SK-N-SH treated with all-trans-retinoic acid at 6 μM for 48 hours (cell line): ENCODE measurements at places on chromosomes 3 and 15.

- no peak for ATAC-seq
Observed at GRCh38 chr3:122076491-122077292, 21.5 kb downstream of the CD86 start.

GRCh38 chr15:68054628-68055223, 611 bp downstream of the PIAS1 start:
- peak; percentile 61 for ATAC-seq

GRCh38 chr15:80530737-80531365, 126.7 kb downstream of the ARNT2 start:
- no peak for ATAC-seq

GRCh38 chr15:58432401-58432800, 610 bp downstream of the LIPC start:
- no peak for ATAC-seq

DNA sequence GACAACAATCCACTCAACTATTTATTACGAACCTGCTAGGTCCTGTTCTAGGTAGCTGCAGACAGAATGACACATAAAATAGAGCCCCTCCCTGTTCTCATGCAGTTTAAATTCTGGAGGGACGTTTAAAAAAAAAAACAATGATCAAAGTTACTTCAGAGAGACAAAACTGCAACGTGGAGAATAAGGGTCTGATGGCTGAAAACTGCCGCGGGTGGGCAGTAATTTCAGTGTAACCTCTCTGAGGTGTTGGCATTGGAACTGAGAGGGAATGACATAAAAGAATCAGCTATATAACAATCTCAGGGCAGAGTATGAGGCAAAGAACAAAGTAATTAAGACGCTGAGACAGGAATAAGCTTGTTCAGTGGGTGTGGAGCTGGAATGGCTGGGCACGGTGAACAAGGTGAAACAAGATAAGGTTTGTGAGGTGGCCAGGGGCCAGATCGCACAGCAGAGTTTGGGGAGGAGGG, 19.5 kb downstream of the TBL1XR1 start:
- no peak for ATAC-seq

- ATAC-seq: peak; percentile 96
Observed at GRCh38 chr3:23183731-23184130, 19.4 kb upstream of the UBE2E2 start.

DNA sequence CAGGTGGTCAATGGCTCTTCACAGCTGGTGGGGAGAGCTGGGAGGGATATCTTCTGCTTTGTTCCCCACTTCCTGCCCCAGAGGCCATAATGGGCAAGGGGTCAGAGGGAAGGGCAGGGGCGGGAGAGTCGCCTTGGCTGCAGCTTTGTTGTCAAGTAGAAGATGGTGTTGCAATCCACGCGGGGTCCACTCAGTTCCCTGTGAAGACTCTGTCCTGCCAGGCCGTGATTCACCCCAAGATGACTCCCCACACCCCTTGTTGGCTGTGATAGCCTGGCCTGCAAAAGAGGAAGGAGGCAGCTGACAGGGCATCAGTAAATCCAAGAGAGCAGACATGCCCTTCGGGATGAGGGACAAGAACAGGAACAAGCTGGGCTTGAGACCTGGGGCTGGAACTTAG, 6.9 kb downstream of the GALNT15 start:
- no peak for ATAC-seq

GRCh38 chr15:68775236-68775577, 45.5 kb downstream of the ANP32A start:
- no peak for ATAC-seq

DNA sequence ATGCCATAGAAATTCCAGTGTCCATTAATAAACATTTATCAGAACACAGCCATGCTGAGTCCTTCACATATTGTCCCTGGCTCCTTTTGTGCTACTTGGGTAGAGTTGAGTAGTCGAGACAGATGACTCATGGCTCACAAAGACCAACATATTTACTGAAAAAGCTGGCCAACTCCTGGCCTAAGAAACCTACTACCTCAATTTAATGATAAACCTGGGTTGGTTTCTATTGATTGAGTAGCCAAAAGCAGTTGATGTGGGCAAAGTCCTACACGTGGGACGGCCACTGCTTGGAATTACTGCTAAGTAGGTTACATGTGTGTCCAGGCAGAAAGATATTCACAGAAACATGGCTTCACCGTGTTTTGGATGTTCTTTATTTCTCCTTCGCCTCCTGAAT, 402.2 kb downstream of the NR2F2 start:
- no peak for ATAC-seq

- no peak for ATAC-seq
Observed at GRCh38 chr3:57980416-57980815, 27.8 kb upstream of the FLNB start.

GRCh38 chr3:100002599-100003350, 111.5 kb downstream of the FILIP1L start:
- peak; percentile 84 for ATAC-seq

DNA sequence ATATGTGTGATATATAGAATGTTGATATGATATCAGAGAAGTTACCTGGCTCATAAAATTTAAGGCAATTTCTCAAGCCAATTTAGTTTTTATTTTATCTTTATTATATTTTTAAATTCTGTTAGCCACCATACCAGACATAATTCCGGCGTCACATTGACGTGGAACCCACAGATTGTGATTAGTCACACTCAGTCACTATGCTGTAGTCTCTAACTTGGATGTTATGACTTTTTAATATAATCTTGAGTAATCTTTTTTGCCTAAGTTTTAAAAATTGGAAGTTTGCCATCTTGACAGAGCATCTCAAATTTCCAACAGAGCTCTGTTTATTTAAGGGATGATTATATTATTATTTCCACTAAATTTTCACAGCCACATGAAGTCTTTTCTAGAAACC, 9.7 kb upstream of the DCLK3 start:
- no peak for ATAC-seq

DNA sequence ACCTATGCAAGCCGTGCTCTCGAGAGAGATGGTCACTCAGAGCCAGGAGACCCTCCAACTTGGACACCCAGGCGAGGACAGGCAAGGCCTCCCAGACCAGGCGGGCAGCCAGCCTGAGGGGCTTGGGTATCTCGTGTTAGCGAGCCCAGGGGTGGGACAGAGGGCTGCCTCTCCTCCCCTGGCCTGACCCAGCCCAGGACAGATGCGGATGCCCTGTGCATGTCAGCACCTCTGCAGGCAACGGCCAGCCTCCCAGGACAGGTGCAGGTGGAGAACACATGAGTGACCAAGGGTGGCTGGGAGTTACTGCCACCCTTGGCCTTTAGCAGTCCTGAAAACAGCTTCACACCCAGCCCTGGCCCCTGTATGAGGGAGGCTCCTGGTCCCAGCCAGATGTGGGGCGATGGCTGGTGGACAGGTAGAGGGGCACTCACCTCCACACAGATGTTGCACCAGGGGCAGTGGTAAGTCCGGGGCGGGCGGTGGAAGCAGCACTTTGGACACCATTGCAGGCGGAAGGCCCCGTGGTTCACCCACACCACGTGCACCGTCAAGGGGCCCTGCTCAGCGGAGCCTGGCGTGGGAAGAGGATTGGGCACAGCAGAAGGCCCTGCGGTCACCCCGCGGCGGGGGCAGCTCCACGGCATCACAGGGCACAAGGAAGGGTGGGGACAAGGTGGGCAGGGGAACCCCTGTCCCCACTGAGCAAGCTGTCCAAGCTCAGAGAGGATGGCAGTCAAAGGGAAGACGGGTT, 2.1 kb downstream of the ZDHHC19 start:
- no peak for ATAC-seq

GRCh38 chr3:123287051-123287961, 85.6 kb downstream of the SEC22A start:
- no peak for ATAC-seq

- ATAC-seq: no peak
Observed at GRCh38 chr3:146705225-146705624, 100.1 kb upstream of the PLSCR5 start.

DNA sequence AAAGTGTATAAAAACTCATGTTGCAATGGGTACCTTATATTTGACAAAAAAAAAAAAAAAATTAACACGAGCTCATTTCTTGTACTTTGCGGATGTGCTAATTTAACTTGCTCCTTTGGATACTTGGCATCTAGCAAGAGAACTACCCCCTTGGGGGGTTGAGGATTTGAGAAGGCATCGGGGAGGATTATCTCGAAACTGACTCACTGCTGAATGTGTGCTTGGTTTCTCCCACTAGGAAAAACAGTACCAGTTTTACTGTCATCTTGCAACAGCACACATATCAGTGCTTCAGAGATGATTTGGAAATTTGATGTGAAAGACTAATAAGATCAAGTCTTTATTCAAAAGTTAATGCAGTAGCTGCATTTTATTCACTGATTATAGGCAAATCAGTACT, 891 bp downstream of the EXOG start:
- ATAC-seq: no peak

GRCh38 chr3:151403246-151403645, 18.7 kb upstream of the P2RY12 start:
- no peak; the same call in 2 of the 3 replicates for ATAC-seq

- ATAC-seq: no peak
Observed at GRCh38 chr3:194184265-194184751, 48.4 kb downstream of the HES1 start.

DNA sequence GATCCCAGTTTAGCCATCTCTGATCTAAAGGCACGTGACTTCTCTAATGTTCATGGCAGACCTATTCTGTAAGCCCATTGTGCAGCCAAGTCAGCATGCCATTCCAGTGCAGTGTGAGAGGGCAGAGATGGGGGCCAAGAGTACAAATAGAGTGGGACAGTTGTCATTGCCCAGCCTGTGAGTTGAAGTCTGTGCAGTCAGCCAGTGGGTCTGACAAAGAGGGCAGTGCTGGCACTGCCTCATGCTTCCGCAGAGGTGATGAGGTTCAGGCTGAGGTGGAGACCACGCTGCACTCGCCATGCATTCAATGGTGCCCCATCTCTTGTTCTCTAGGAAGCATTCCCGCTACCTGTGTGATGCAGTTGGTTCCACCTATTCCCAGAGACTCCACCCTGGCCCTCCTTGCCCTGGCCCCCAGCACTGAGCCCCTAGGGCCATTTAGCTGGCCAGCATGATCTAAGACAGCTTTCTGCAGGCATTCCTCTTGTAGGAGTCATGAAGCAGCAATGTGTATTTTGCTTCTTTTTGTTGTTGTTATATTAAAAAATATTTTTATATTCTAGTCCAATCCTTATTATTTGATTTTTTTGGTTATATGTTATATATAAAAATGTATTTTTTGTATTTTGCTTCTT, 3.7 kb downstream of the MRAS start:
- no peak for ATAC-seq

DNA sequence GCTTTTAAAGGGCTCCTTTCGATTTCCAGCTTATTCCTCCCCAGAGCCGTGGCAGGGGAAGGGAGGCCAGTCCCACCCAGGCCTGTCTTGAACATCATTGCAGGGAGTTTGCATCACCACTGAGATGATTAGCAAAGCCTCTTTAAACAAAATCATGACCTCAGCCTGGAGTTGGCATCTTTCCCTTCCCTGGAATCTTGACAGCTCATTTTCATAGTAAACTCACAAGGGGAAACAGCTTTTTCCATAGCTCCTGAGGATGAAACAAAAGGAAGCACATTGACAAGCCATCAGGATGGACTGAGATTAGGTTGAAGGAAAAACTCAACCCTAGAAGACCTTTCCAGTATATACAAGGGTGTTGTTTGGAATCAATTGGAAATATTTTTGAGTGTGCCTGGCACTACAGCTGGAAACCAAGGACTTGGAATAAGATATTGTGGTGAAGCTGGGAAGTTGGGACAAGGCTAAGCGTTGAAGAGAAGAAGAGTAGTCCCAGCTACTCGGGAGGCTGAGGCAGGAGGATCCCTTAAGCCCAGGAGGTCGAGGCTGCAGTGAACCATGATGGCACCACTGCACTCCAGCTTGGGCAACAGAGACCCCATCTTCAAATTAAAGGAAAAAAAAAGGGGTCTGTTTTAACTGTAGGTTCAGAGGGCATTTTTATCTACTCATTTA, 3.1 kb upstream of the LARP6 start:
- ATAC-seq: peak; percentile 72

DNA sequence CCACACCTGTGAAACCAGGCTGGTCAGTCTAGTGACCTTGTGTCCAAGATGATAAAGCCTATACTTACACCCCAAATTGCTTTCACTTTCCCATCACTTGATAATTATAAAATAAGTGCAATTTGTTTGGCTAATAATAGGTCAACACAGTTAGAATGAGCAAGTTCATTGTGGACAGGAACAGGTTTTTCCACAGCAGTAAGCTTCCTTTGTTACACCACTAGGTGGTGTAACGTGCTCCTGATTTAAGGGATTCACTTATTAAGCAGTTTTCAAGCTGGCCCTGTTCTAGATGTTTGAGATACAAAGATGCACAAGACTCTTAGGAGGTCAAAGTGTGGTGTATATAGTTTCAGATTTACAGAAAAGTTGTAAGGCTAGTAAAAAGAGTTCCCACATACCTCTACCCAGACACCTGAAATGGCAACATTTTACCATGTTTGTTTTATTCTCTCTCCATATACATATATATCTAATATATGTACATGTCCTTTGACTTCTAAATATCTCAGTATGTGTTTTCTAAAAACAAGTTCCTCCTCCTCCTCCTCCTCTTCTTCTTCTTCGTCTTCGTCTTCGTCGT, 6.8 kb upstream of the MFSD1 start:
- 0 out of 3 replicates have a peak, but pooled peaks have one; percentile 29 for ATAC-seq

GRCh38 chr3:171700157-171700556, 110.1 kb downstream of the PLD1 start:
- no peak for ATAC-seq

DNA sequence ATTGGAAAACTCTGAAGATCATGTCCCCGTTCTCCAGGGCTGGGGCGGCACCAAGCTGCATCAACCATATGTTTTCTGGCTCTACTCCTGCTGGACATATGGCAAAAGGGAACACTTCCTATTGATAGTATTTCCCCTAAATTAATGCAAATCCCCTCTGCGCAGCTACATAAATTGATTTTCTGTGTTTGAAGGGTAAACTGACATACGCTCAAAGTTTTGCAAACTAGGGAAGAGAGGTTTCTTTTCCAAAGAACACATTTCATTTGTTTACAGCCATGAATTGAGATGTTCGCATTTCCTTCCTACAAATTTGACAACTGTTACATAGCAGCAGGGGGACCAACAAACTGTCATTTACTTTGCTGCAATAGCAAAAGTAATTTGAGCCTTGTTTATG, 35.9 kb downstream of the CTXND1 start:
- ATAC-seq: no peak

GRCh38 chr15:63843901-63844317, 10.2 kb upstream of the HERC1 start:
- ATAC-seq: peak; percentile 78

- no peak for ATAC-seq
Observed at GRCh38 chr3:61855211-61855610, 293.8 kb downstream of the PTPRG start.

- ATAC-seq: no peak
Observed at GRCh38 chr3:182829761-182830405, 36.6 kb downstream of the ATP11B start.
